Epithelial cell of alveolus of lung (primary cell): ENCODE measurements at places on chromosomes 12 and 14. TPM values are rescaled to one million over a fixed set of nuclear protein-coding genes. Genes with fewer than 3 reads are reported as not detected.

The HNF1A gene
- not detected in 2 replicates for total RNA-seq

The OAS1 gene
- total RNA-seq: 6.5 TPM in 1 of 2 replicates, not detected in the other

The PPP1R13B gene
- 1.3 and 1.4 TPM in 2 replicates for total RNA-seq

The FGF23 gene
- not detected in 2 replicates for total RNA-seq

The ANO2 gene
- under 0.01 TPM in 1 of 2 replicates, not detected in the other for total RNA-seq
